Activated T-cell treated with anti-CD3 and anti-CD28 coated beads, Interleukin-2, amount 50 U/mL, for 48 hours (primary cell): ENCODE measurements at places on chromosomes 6 and 20.

- no peak for DNase-seq
Measured at GRCh38 chr6:4114123-4114522, 21.3 kb downstream of the ECI2 start.

DNA sequence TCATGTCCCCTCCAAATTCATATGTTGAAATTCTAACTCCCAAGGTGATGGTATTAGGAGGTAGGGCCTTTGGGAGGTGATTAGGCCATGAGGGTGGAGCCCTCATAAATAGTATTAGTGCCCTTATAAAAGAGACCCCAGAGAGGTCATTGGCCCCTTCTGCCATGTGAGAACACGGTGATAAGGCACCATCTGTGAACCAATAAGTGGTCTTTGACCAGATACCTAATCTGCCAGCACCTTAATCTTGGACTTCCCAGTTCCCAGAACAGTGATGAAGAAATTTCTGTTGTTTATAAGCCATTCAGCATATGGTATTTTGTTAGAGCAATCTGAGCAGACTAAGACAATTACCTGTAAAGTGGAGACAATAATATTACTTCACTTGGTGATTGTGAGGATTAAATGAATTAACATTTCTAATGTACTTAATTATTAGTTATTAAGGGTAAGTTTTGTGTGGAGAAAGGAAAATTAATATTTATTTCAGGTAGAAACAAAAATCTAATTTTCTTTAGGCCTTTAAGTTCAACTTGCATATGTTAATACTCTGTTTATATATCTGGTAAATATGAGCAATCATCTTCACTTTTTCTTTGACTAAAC lies 7.1 kb downstream of the RNF182 start:
- no peak for DNase-seq

- DNase-seq: no peak
Measured at GRCh38 chr20:50823319-50823718, 28.5 kb downstream of the BCAS4 start.

DNA sequence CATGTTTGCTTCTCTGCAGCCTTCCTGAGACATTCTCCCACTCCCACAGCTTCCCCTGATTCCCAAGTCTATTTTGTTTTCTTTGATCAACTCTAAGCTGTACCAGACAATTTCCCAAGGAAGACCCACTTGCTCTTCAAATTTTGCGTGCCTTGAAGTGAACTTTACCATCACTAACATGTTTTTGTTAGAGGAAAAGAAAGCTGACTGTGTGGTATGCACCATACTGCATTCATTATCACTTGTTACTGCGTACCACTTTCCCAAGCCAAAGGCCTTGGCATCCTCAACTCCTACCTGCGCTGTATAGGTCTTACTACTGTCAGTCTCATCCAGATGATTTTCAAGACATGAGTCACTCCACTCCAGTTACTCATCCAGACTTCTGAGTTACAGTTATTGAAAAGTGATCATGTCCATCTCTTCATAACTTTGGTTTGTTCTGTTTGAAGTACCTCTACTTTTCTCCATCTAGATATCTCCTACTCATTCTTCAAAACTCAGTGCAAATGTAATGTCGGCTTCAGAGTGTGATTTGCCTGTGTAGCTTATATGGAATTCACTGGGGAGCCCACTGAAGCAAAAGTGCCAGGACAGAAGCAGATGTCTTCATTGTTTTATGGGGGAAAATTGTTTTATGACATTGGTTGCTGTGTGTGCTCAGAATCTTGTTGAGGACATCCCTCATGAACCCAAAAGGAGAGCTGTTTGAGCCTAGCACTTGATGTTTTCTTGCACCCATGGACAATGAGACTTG lies 5.2 kb downstream of the RPS12 start:
- peak; percentile 53 for DNase-seq

DNA sequence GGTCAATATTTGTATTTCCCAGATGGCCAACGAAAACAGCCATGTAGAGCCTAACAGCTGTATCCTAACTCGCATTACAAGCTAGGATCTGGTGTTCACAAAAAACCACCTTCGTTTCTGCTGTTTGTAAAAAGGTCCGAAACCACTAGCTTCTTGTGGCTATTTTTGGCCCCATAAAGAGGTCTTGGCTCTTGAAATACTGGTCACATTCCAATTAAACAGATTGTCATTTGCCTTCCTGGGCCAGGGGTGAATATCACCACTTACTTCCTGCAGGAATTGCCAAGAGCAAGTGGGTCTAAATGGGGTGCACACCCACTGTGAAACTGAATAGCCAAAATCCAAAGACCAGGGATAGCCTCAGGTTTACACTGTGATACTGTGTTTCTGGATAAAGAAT lies 48.2 kb downstream of the TSHZ2 start:
- no peak for DNase-seq

DNA sequence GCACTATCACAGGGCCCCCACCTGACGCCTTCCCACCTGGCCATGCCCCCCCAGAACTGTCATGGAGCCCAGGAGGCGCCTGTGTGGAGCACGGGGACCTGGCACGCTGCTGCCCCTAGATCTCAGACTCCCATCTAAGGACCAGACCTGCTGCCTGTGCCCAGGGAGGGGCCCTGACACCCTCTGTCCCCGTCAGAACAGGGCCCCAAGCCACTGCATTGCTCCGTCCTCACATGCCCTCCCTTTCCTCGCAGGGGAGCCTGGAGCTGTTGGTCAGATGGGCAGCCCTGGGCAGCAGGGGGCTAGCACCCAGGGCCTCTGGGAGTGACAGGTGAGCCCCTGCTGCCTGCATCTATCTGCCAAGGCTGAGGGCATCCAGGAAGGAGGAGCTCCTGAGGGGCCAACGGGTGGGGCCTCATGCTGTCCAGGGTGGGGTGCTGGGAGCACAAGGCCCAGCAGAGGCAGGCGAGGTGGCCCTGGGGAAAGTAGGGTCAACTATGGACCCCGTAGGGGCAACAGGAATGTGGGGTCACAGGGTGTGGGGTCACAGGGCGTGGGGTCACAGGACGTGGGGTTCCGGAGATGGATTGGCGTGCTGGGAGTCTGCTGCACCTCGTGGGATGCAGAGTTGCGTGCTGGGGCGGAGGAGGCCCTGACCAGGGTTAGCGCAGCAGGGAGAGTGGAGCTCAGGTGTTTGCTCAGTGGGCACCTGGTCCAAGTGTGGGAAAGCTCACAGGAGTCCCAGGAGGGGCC lies 31.6 kb downstream of the CHRNA4 start:
- DNase-seq: no peak

DNA sequence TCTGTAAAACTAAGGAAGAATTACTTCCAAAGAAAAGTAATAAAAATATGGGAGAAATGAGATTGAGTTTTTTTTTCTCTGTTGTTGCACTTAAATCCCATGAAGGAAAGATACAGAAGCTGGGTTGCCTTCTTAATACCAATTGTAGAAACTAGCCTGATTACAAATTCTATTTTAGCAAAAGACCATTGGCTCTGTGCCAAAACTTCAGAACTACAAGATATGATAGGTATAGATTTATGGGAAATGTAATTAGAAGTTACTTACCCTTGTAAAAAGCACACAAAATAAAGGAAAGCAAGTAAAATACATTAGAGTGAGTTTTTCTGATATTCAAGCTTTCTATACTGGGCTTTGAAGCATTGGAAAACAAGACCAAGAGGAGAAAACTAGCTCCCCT lies 73.5 kb upstream of the SCGN start:
- DNase-seq: no peak

DNA sequence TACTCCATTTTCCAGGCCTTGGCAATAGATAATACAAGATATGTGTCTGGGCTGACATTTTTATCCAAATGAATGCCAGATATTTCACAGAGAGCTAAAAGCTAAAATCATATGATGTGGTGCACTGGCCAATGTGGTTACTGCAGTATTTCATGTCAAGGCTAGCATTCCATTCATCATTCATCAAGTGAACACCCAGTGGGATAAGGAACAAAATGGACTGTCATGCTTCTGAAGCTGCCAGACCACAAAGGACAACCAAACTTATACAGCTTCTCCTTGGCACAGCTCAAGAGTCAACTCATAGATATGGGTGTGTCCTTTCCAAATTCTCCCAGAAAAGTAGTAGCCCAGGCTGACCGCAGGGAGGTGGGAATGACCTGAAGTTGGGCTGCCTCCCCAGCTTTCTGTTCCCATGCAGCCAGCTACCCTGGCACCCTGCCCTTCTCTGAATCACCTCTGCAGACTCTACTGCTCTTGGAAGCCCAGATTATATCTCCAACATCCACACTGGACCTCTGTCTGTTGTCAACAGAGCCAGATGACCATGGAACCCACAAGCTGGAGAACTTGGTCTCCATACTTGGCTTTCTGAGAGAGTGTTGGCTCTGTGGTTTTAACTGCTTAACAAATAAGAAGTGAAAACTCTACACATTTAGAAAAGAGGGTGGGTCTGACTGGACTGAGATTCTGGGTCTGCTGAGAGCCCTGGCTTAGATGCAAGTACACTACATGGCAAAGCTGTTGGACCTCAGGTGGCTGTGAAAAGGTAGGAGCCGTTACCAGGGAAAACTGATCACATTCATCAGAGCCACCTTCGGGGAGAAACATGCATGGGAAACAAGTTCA lies 122.8 kb downstream of the ALDH8A1 start:
- DNase-seq: no peak

DNA sequence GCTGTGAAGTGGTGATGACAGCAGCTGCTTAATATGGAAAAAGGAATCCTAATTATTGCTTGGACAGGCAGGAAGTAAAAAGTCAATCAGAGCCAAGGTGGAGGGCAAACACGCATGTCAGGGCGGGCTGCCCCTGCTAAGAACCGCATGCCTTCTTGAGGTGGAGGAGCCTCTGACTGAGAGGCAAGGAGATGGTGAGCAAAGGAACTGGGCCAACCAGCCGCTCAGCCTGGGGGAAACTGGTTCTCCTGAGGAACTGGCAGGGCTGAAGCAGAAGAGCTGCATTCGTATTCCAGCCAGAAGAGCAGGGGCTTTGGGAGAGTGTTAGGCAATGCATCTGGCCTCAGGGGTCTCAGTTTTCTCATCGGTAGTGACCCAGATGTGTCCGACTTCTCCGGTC lies 13.1 kb upstream of the MLN start:
- DNase-seq: no peak

DNA sequence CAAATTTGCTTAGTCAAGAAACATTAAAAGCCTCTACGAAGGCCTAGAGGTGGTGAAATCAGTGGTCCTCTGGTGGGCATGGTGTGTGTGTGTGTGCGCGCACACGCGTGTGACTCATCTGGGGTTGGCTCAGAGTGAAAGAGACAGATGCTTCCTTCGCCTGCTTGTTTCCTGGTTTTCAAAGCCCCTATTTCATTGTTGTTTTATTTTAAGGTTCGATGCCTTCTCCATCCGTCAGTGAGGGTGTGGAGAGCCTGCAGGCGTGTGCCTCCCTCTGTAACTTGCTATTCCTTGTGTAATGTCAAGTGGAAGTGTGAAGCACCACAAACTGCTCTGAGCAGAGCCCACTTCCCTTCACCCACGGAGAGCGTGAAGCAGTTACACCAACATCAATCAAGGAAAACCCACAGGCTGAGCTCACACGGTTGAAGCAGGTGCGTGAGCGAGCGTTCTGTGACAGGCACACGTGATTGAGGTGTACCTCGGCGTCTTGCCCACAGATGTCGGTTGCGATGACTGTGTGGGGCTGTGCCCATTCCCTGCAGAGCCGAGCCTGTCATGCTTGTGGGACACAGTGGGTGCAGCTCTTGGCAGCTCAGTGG lies 233.9 kb downstream of the PRL start:
- DNase-seq: peak; percentile 66

GRCh38 chr6:38877721-38878120 lies 162.6 kb downstream of the DNAH8 start:
- DNase-seq: no peak

DNA sequence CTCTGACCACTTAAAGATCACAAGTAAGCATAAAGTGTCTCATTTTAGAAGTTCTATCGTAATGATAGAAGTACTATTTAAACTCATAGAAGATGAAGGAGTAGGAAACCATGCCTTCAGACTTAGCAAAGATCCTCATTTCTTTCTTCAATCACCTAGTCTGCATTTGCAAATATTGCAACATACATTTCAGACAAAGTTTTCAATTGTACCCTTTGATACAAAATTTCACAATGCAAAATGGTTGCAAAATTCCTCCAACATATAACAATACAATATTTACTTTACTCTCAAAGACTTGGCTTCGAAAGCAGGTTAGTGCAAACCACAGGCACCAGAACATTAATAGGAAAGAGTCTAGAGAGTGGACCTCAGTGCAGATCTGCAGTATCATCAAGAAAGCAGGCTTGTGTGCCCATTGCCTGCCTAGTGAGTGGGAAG lies 16.1 kb upstream of the ROS1 start:
- DNase-seq: no peak

- DNase-seq: peak; percentile 68
Measured at GRCh38 chr20:33812152-33812849, 1.2 kb downstream of the CHMP4B start.

- DNase-seq: no peak
Measured at GRCh38 chr6:139832493-139833305, 458.3 kb upstream of the CITED2 start.

- DNase-seq: no peak
Measured at GRCh38 chr6:158417760-158418098, 105.5 kb downstream of the TULP4 start.

- DNase-seq: no peak
Measured at GRCh38 chr6:30331981-30332380, 5.3 kb downstream of the TRIM39 start.

- peak; percentile 54 for DNase-seq
Measured at GRCh38 chr20:52312132-52312729, 120.7 kb upstream of the ZFP64 start.

- no peak for DNase-seq
Measured at GRCh38 chr6:53067849-53068361, 2.7 kb downstream of the FBXO9 start.

- no peak for DNase-seq
Measured at GRCh38 chr6:48889429-48889828, 573.6 kb downstream of the MMUT start.

- DNase-seq: no peak
Measured at GRCh38 chr6:47094241-47094925, 52.3 kb upstream of the ADGRF1 start.

- no peak for DNase-seq
Measured at GRCh38 chr20:10323729-10324128, 105.1 kb downstream of the SNAP25 start.

GRCh38 chr20:2398449-2398848 lies 17.7 kb downstream of the TGM6 start:
- no peak for DNase-seq

- no peak for DNase-seq
Measured at GRCh38 chr20:44891826-44892225, 6.3 kb downstream of the YWHAB start.

GRCh38 chr20:34747479-34747878 lies 43.3 kb downstream of the TP53INP2 start:
- DNase-seq: no peak
